ENCODE measurements at places on chromosomes 4 and X.

GRCh38 chrX:122572461-122572860 lies 611.6 kb upstream of the GRIA3 start:
- no peak for DNase-seq

- DNase-seq = no peak
Measured at GRCh38 chrX:154046940-154047610, 27.4 kb upstream of the IRAK1 start.

DNA sequence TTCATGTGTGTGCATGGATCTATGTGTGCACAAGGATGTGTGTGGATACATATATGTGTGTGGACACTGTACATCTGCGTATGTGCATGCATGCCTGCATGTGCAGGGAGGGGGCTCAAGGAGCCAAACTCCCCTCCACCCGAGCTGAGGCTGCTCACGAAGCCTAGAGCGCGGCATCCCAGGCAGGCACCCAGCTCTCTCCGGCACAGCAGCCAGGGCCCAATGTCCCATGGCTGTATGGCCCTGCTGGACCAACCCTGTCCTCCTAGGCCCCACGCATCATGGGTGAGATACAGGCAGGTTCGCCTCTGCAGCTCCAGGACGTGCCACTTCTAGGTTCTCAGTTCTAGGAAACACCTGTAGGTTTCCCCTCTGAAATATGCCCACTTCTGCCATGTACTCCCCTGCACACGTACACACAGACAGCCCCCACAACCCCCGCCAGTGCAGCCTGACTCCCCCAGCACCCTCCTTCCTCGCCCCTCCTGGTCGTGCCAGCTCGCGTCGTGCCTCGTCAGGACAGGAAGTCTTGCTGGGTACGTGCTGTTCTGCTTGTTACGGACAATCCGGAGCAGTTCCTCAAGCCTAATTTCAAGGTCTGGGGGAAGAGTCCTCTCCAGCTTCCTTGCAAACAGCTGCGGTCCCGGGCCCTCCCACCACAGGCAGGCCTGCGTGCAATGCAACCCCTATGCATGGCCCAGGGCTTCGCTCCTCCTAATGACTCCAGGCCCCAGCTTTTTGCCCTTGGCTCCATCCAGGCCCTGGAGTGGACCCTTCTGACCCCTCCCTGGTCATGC lies 3.2 kb upstream of the ADRA2C start:
- no peak for DNase-seq

DNA sequence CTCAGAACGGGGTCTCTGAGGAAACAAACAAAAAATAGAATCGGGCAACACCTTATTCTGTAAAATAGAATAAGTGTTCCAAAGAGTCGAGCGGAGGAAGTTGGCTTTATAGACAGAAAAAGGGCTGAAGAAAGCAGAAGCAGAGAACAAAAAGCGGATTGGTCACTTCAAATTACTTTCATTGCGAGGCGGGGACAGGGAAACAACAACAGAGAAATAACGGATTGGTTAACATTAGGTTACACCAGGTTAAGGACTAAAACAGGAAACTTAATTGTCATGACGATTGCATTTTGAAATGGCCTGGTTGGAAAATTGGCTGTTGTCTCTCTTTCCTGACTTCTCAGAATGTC lies 433 bp upstream of the COQ2 start:
- no peak for DNase-seq

DNA sequence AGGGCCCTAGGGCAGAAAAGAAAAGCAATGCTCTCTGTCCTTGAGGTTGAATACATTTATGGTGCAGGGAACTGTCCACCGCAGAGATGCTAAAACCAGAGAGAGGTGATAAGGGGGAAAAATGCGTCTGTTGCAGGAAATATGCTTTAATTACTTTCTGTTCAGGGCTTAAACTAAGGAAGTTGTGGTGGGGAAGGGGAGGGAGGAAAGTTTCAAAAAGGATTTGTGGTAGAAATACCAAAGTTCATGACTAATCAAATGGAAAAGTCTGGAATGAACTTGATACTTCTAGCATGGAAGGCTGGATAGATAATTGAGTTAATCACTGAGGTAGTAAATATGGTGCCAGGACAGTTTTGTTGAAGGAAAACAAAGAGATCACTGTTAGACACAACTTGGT lies 99.0 kb downstream of the ASB9 start:
- DNase-seq = no peak

GRCh38 chr4:118270492-118270891 lies 82.3 kb downstream of the PRSS12 start:
- DNase-seq = no peak

- no peak for DNase-seq
Measured at GRCh38 chr4:1247864-1248244, 1.1 kb downstream of the CTBP1 start.

- no peak for DNase-seq
Measured at GRCh38 chrX:69031181-69031580, 134.1 kb downstream of the PJA1 start.

DNA sequence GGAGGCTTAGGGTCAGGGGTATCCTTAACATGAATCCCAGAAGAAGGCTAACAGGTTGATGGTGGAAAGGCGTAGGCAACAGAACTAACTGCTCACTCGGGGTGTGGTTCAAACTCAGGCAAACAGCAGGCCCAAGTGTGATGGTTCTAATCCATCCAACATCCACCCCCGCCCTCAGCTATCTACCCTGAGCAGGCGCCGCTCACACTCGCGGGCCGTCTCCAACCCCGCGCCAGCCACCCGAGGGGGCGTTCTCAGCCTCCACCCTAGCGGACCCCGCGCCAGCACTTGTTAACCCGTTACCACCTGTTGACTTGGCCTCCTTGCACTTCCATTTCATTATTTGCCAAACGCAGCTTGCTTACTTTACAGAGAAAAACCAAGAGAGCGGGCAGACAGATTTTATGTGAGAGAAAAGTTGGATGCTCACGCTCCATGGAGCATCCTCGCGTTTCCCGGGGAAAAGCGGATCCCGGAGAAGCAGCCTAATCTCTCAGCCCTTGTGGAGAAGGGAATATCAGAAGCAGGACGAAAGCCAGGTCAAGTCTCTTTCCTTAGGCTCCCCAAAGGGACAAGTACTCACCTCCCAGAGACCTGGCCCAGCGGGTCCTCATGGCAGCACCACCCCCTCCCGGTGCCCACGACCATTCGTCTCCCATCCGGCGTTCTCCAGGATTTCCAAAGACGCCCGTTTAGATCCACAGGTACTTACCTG lies 773 bp downstream of the SNCA start:
- peak; percentile 26 for DNase-seq
